Mammary epithelial cell (primary cell): ENCODE measurements at places on chromosomes 7 and 10.

GRCh38 chr10:6083523-6084475 lies 5.0 kb upstream of the RBM17 start:
- DNase-seq: no peak

- DNase-seq: no peak
Observed at GRCh38 chr7:29924684-29925083, 64.9 kb downstream of the SCRN1 start.

DNA sequence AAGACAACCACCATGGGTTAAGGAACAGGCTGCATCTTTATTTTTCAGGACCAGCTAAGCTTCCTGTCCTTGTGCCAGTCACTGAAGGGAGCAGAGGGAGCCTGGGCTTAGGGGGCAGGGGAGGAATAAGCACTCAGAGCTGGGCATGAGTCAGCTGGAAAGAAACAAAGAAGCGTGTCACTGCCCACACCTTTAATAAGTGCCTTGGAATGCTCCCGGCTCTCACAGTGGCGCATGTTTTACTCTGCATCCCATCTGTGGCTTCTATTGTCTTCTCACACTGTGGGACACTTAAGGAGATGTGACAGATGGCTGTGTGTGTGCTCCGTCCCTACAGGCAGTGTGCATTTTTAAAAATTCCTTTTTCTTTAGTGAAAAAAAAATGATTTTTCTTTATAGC lies 71.7 kb downstream of the MTURN start:
- DNase-seq: peak; percentile 87

DNA sequence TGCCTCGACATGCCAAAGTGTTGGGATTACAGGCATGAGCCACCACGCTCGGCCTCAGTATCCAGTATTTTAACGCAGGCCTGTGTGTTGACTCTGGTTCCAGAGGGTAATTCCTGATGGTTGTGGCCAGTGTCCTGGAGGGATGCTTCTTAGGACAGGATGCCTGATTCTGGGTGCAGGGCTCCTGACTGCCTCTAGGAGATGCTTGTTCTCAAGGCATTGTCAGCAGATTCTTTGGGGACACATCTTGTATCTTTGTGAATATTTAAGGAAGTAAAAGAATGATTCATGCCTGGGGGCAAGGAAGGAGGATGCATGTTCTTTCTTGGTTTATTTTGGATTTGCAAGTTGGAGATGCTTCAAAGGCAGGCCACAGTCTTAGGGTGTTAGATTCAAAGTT lies 2.2 kb downstream of the ZDHHC4 start:
- no peak for DNase-seq

DNA sequence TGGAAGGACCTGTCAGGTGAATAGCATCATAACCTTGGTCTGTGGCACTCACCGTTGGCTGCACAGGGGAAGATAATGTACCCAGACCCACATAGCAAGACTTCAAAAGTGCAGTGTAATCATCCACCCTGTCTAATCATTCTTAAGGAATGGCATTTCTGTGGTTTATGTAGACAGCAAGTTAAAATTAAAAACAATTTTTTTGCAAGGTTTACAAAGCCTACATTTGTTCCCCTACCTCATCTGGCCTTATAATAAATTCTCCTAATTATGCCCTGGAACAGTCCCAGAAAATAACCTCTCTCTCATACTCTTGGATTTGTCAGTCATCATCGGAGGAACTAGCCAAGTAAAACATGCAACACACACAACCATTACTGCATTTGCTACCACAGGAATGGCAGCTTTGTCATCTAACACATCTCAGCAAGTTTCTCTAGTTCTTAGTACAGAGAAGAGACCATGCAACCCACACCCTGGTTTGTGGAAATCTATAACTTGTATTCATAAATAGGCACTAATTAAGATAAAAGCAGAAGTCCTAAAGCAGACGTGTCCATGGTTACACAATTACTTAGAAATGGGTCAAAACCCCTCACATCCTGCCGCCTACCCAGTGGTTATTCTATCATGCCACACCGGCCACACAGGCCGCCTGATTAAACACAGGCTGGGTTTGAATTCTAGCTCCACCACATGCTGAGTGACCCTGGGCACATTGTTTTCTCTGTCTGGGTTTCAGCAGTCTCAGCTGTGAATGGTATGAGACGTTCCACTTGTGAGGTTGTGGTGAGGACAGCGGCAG lies 19.1 kb downstream of the ABLIM1 start:
- peak; percentile 89 for DNase-seq

- no peak for DNase-seq
Observed at GRCh38 chr10:87101996-87102395, 7.0 kb downstream of the SHLD2 start.

- DNase-seq: no peak
Observed at GRCh38 chr7:35258868-35259522, 5.1 kb upstream of the TBX20 start.

DNA sequence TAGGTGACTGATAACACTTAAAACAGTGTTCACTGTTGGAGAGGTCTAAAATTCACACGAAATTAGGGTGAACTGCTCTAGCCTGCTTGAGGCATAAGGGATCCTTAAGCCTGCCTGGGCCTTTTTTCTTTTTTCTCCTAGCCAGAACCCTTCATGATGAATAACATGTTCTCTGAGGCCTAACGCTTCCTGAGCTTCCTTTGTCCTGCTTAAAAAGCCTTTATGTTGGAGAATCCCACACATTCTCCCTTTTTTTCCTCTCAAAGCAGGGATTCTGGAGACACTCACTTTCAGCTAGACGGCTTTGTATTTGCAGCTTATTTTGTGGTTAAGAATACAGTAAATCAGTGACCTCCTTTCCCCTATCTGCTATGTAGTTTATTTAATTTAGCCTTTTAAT lies 354.7 kb upstream of the PHF14 start:
- no peak for DNase-seq

DNA sequence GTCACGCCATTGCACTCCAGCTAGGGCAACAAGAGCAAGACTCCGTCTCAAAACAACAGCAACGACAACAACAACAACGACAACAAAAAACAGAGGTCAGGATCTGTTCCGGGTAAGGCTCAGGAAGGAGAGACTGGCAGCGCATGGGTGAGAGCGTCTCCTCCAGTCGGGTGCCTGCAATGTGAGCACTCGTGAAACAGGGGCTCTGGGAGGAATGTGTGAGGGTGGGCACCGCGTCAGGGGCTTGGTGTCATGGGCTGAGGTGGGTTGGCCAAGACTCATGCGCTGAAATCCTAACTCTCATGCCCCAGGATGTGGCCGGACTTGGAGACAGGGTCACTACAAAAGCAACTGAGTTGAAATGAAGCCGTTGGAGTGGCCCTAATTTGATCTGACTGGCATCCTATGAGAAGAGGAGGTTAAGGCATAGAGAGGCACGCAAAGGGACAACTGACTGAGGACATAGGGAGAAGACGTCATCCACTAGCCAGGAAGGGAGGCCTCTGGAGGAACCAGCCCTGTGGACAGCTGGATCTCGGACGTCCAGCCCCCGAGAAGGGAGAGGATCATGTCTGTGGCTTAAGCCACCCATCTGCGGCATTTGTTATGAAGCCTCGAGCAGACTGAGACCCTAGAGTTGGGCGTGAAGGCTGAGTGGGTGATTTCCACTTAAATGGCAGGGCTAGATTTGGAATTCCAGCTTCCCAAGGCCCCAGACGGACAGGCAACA lies 241.5 kb upstream of the PITRM1 start:
- no peak for DNase-seq

GRCh38 chr7:142496545-142496991 lies 238.7 kb upstream of the PRSS58 start:
- peak; percentile 46 for DNase-seq

DNA sequence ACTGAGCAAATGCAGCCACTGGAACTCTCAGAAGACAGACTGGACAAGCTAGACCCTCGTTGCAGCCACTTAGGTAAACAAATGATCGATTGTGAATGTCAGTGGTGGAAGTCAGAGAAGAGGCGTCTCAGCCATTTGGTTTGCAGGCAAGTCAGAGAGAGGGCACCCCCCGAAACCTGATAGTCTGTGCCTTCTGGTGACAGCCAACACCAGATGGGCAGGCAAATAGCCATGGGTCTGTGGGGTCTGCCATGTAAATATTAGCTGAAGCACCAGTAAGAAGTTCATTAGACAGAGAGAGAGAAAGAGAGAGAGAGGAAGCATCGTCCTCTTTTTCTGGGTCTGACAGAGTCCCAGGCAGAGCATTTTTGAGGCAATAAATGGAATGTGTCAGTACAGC lies 5.4 kb downstream of the PPP1R17 start:
- DNase-seq: no peak

GRCh38 chr7:103576641-103577040 lies 130.6 kb upstream of the SLC26A5 start:
- DNase-seq: no peak

DNA sequence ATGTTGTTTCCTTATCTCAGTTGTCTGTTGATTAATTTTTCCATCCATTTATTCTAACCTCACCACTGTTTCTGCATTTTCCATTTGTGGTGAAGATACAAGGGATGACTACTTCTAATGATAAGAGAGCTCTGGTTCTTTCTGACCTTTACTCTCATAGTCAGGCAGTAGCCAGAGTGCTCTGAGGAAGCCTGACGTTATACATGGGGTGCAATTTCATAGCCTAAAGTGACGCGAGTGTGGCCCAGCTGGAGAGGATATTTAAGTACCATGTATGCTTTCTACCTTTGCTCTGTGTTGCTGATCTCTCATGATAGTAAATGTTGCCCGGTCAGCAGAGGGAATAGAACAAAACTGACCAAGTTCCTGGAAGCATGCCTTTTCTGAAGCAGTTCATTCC lies 33.9 kb upstream of the CYCS start:
- no peak for DNase-seq

GRCh38 chr10:112970021-112970420 lies 20.0 kb downstream of the TCF7L2 start:
- DNase-seq: no peak

GRCh38 chr7:117152213-117153007 lies 170.4 kb downstream of the WNT2 start:
- DNase-seq: no peak

GRCh38 chr7:158587162-158588084 lies at the start of gene PTPRN2:
PTPRN2 (minus strand) TSS chr7:158587823.
- DNase-seq: peak; percentile 6

DNA sequence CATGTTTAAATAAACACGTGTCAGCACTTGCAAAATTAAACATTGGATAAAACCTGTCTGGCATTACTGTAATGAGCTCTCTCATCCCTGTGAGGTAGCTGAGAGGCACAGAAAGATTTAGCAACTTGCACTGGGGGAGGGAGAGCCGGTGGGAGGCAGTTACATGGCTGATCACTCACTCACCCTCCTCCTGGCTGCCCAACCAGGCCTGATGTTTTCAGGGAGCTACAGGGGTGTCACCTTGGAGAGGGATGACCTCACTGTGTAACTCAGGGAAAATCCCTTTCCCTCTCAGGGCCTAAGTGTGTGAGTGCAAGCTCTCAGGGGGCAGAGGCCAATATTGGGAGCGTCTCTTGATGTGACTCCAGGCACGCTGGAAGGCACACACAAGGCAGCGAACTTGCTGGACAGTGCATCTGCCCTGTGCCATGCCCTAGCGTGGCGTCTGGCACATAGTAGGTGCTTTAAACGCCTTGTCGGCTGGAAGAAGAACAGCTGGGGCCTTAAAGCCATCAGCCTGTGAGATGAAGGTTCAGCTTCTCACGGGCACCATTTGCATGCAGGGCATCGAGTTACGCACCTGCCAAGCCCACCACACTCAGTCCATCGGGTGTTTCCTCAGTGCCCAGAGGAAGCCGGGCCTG lies 51.1 kb downstream of the ELFN1 start:
- DNase-seq: peak; percentile 19

- DNase-seq: peak; percentile 55
Observed at GRCh38 chr10:46524472-46525176, 31.8 kb downstream of the GPRIN2 start.

DNA sequence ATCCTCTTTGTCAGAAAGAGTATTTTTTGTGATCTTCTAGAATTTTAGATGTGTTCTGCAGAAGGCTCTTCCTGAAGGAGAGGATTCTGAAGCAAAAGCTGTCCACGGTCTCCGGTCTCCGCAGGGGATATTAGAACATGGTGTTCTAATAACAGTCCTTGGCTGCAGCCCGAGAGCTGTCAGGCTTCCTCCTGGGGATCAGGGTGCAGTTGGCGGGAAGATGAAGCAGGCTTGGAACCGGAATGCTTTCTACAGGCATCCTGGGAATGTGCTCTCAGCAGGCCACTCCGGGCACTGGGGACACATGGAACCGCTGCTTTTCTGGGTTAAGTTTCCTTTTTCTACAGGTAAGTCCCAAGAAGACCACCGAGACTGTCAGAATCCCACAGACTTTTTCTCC lies 118.6 kb upstream of the PARD3 start:
- DNase-seq: no peak

DNA sequence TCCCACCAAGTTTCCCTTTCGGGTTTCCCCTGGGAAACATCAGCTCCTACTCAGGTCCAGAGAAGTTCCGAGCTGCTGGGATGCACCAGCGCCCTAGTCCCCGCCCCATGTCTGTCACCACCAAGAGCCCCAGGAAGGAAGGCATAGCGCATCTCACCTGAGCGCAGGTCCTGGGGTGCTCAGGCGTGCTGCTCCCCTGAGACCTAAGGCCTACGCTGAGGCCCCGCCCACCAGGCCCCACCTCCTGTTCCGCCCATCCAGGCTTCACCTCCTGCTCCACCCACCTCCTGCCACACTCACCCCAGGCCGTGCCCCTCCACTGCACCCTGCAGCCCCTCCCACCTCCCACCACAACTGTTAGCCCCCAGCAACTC lies 1.2 kb upstream of the TFR2 start:
- no peak for DNase-seq

- DNase-seq: no peak
Observed at GRCh38 chr10:30686708-30687107, 57.2 kb upstream of the LYZL2 start.

DNA sequence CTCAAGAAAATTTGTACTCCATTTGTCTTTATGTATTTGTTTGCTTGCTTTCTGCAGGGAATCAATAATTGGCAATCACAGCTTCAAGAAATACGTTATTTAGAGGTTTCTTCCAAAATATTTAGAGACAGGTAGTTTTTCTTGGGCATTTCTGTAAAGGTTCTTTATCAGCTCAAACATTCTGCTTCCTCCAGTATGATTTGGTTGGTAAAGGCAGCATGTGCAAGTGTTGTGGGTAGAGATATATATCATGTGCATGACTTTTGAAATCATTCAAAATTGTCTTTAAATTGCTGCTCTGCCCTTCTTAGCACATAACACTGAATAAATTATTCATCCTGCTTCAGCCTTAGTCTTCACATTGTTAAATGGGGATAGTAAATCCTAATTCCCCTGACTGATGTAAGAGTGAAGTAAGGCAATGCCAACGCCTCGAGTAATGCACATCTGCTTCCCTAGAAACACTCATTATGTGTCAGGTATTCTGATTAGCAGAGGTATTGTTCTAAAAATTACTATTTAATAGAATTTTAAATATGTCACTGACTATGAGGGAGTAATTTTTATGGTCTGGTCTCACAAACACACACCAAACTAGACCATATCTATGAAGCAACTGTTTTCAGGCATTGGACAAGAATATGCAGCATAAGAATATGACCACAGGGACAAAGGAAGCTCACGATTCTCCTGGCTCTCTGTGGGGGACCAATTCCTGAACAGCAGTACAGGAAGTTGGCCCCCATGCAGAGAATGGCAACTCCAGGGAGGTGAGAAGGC lies 77.3 kb upstream of the AKR1E2 start:
- DNase-seq: peak; percentile 20
